ENCODE measurements at places on chromosomes 6 and 20.

GRCh38 chr20:23047738-23048214 is 1.7 kb downstream of the THBD start:
- DNase-seq = no peak

GRCh38 chr20:57683881-57684807 is 25.7 kb downstream of the PMEPA1 start:
- no peak for DNase-seq

GRCh38 chr6:111027219-111027618 is 45.4 kb downstream of the RPF2 start:
- DNase-seq = no peak

DNA sequence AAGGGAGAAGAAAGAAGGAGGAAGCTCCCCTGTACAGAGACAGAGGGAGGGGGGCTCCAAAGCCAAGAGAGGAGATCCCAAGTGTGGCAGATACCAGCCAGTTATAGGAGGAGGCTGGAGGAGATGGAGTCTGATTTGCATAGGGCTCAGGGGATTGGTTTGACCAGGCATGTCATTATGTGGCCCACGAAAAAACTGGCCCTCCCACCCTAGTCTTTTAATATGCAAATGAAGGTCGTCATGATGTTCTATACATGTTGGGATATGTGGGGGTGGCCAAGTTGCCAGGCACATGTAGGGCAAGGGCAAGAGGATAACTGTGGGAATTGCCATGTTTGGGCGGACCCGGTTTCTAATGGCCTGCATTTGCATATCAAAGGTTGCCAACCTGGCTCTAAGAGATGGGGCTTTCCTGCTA is 17.6 kb upstream of the ZFP64 start:
- DNase-seq = no peak

DNA sequence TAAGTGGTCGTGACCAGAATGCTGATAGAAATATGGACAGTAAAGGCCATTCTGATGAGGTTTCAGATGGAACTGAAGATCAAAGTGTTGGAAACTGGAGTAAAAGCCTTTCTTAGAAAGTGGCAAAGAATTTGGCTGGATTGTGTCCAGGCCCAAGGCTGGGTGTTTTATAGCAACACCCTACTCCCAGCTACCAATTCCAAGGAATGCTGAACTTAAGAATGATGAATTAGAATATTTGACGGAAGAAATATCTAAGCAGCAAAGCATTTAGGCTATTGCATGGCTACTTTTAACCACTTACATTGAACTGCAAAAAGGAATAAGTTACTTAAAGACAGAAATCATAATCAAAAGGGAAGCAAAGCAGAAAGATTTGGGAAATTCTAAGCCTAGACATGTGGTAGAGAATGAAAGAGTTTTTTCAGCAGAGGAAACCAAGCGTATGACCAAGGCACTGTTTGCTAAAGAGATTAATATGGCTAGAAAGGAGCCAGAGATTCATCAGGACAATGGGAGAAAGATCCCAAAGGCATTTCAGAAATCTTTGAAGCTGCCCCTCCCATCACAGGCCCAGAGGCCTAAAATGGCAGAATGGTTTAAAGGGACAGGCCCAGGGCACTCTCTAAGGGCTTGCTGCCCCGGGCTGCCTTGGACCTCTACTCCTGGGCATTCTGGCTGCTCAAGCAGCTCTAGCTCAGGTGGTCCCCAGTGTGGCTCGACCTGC is 25.8 kb downstream of the SDHAF4 start:
- no peak for DNase-seq

- DNase-seq = no peak
Measured at GRCh38 chr6:139380168-139380567, 5.7 kb upstream of the CITED2 start.

GRCh38 chr20:47188540-47188939 is 168.0 kb downstream of the ZMYND8 start:
- DNase-seq = no peak

DNA sequence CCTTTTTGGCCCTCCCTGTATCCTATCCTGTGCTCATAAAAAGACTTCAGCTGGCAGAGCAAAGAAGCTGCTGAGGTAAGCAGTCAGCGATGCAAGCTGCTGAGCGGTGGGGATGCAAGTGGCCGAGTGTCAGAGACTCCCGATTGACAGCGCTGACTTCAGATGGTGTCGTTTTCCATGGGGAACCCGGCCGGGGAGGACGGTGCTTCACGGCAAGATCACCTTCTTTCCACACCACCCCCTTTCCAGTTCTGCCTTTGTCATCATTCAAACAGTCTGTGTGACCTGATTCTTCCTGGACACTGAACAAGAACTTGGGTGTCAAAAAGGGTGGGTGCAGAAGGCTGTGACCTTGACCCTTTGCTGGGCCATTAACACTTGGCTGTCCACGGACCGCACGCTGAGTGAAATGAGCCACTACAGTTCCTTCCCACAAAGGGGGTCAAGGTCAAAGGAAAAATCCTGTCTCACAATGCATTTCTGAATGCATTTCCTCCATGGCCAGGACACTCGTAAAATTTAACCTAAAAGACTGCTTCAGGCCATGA is 52.9 kb upstream of the UNC93A start:
- no peak for DNase-seq

GRCh38 chr6:131400779-131401496 is 172.1 kb upstream of the ARG1 start:
- no peak for DNase-seq

- DNase-seq = no peak
Measured at GRCh38 chr20:57685146-57685758, 24.6 kb downstream of the PMEPA1 start.

GRCh38 chr6:145723646-145724045 is 11.7 kb downstream of the EPM2A start:
- DNase-seq = no peak

DNA sequence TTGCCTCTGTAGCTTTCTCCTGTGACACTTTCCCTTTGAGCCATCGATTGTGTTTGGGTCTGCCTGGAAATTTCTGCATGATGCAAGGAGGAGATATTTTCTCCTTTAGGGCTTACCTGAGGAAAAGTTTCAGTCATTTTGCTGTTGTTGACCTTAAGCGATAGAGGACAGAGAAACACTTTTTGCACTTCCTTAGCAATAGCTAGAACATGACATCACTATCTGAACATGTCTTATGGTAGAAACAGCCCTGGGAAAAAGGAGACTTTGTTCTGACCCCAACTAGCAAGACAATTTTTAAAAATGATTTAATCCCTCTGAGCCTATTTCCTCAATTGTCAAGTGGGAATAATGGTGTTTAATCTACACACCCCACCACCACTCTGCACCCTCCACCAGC is 9.7 kb upstream of the FILIP1 start:
- DNase-seq = no peak

DNA sequence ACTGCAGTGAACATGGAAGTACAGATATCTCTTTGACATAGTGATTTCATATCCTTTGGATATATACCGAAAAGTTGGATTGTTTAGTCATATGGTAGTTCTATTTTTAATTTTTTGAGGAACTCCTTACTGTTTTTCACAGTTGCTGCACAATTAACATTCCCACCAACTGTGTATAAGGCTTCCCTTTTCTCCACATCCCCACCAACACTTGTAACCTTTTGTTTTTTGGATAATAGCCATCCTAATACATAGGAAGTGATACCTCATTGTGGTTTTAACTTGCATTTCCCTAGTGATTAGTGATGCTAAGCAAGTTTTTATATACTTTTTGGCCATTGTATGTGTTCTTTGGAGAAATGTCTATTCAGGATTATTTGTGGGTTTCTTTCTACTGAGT is 45.1 kb upstream of the TENT5A start:
- no peak for DNase-seq

- DNase-seq = no peak
Measured at GRCh38 chr6:128067446-128068118, 166.7 kb upstream of the THEMIS start.

DNA sequence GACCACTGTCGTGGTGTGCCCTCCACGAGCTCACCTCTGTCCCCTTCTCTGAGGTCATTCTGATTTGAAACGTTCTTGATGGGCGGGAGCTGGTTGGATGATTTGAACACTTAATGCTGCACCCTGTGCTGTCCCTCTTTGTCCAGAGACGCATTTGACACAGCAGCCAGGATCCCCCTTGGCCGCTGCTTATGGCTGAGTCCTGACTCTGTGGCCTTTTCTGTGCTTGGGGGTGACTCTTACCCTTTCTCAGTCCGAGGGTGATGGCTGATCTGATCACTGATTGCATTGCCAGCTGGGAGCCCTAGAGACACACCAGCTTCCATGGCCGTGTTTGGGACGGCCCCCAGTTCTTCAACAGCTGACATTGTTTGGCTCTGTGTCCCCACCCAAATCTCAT is 43.5 kb upstream of the FRMD1 start:
- no peak for DNase-seq

DNA sequence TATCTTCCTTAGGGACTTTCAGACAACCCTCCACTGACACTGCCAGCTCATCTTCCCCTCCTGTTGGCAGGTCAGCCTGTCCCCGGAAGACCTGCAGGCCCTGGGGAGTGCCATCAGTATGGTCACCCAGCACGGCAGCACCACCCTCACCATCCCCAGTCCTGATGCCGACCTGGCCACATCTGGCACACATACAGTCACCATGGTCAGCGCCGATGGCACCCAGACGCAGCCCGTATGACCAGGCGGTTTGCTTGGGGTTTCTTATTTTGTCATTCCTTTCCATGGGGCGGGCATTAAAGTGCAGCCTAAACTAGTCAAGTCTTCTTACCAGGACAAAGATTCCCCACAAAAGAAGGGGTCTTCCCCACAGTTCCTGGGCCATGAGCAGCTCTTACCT is 3.9 kb upstream of the DEF6 start:
- no peak for DNase-seq

DNA sequence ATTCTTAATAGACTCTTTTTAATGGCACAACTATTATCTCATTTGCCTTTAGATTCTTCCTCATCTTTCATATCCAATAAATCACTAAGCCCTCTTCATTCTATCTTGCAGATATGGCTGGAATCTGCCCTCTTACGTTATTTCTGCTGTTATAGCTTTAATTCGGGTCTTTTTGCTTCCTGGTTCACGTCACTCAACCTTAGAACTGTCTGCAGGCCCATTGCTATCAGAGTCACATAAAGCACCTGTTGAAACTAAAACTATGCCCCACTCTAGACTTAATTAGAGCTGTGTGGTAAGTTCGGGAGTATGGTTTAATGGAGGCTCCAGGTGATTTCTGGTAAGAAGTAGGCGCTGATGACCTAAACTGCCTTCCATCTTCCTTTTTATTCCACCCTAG is 988 bp downstream of the QRSL1 start:
- peak; percentile 22 for DNase-seq

GRCh38 chr20:33640287-33640686 is 21.8 kb upstream of the C20orf144 start:
- DNase-seq = no peak

DNA sequence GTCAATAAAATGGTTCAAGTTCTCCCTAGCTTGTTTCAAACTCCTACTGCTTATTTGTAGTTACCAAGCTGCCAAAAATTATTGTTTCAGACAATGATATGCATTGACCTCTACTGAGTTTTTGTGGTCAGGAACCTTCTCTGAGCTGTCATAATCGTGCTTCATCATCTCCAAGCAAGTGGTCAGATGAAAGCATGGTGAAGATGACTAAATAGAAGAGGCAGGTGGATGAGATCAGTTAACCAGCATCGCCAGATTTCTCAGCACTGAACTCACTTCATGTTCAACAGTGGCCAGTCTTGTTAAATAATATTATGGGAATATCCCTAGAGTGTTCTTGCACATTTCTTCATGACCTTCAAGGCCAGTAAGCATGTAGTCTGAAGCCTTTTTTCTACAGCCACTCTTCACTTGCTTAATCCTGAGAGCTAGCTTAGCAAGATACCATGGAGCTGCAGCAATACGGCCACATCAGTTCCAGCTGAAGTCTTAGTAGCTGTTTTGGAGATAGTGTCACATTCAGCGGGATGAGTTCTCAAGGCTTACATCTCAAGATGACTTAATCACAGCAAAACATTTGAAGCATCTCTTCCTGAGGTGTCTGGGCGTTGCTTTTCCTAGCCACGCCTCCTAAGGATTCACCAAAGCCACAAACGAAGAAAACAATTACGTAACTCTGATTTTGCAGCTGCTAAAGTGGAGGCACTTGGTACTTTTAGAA is 101.6 kb upstream of the TMEM30A start:
- DNase-seq = no peak

DNA sequence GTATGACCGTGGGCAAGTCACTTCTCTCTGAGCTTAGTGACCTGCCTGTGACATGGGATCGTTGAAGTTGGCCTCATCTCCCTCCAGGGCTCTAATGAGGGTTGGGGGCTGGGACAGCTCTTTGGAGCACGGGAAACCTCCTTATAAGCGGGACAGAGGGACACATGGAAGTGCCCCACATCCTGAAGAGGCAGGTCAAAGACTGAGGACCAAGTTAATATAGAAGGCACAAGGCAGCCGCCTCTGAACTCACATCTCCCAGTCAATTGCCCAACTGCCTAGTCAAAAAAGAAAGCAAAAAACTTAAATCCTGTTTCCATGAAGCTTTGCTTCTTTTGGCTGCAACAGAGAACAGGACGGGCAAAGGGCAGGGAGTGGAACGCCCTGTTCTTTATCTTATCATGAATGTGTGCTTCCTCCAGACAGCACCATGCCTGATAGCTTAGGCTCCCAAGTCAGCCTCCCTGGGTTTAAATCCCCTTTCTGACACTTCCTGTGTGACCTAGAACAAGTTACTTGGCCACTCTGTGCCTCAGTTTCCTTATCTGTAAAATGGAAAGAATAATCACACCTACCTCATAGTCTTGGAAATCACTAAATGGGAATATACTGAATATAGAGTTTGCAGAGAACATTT is 27.1 kb downstream of the LBP start:
- no peak for DNase-seq

DNA sequence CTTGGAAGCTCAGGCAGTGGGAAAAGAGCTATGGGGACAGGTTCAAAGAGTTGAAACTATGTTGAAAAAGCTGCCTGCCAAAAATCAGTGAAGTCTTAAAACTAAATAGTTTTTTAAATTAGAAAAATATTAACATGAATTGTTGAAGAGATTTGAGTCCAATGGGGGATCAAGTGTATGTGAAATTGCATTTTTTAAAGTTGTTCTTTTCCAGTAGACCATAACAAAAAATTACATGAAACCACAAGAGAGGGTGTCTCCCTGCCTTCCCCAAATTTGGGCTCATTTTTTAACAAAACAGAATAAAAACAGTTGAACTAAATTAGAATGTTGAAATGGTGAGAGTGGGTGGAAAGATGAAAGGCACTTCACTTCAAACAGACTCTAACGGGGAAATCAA is 31.5 kb upstream of the COL10A1 start:
- DNase-seq = no peak

- DNase-seq = peak; percentile 16
Measured at GRCh38 chr6:17919496-17919895, 67.9 kb downstream of the KIF13A start.

- DNase-seq = no peak
Measured at GRCh38 chr6:123001540-123001939, 5.5 kb downstream of the CLVS2 start.

- no peak for DNase-seq
Measured at GRCh38 chr6:90186026-90186425, 110.6 kb downstream of the BACH2 start.

GRCh38 chr6:142848976-142849375 is 96.0 kb downstream of the HIVEP2 start:
- no peak for DNase-seq

DNA sequence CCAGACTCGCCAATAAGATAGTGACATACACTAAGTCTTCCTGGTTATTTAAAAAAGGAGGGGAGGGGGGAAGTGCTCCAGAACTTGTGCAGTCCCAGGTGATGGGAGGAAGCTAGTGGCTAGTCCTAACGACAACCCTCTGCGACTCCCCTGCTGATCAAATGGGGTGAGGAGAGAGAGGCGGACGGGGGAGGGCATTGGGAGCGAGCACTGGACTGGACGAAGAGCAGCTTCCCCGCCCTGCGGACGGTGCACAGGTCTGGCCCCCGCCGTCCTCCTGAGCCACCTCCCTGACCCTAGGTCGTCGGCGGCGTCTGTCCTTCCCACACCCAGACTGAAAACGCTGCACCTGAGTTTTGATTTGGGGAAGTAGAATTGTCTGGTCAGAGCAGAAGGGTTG is 2.2 kb upstream of the OLIG3 start:
- no peak for DNase-seq

Measured in NCI-H2227 treated with DMSO at 0.1 percent for 48 hours (cell line).